WTC11 (cell line): ENCODE measurements at places on chromosomes 1 and 21.

GRCh38 chr1:169019419-169020058 is 87.0 kb upstream of the ATP1B1 start:
- no peak for DNase-seq

DNA sequence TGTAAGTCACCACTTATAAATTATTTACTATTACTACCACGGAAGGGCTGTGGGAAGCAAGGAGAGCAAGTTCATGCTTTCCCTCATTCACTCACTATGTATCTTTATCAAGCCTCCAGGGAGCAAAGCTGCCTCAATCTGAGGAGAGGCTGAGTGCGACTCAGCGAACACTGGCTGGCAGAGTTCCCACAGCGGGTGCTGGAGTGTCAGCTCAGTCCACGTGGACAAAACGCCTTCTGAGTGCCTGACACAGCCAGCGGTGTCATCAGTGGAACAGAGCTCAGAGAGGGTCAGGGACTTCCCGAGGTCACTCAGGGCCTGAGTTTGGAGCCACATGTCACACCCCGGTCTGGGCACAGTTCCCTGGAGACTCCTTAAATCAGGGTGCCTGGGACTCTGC is 16.9 kb downstream of the MATN1 start:
- DNase-seq, result no peak

GRCh38 chr1:11701551-11701961 is 10.0 kb downstream of the DRAXIN start:
- DNase-seq, result no peak

DNA sequence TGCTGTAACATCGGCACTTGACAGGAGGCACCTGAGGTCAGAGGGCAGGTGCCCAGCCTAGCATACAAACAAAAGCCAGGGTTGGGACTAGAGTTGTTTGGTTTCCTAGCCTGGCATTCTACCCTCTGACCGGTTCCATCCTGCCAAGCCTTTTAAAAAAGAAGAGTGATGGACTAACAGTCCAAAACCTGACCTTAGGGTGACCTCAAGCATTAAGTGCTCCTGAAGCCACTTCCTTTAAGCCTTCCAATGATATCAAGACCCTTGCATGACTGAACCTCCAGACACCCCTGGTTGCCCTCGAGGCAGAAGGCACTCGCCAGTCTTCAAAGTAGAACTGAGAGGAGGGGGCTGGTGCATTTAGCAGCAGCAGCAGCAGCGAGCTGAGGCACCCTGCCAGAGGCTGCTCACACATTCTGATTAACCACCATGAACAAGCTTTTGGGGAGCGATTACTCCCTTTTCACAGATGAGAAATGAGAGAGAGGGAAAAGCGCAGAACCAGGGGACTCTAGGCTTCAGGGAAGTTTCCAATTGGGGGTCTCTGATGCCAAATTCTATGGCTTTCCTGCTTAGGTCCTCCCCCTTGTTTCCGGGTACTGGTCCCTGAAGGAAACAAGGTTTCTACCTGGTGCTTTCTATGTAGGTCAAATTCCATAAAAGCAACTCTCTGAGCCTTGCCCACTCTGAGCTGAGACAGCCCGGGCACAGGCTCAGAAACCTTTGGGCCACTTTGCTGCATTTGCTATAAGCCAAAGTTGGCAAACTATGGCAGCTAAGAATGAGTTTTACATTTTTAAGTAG is 9.2 kb downstream of the SLC2A1 start:
- no peak for DNase-seq

GRCh38 chr1:90434460-90434859 is 282.6 kb downstream of the BARHL2 start:
- DNase-seq, result peak; percentile 18

- no peak for DNase-seq
These were observed 181.2 kb upstream of the BRINP3 start for GRCh38 chr1:190658907-190659306.

GRCh38 chr1:86782482-86782881 is 78.1 kb downstream of the SH3GLB1 start:
- DNase-seq, result no peak

- no peak for DNase-seq
These were observed 2.9 kb upstream of the EDN2 start for GRCh38 chr1:41487126-41488039.

GRCh38 chr1:156582388-156583017 is 3.0 kb downstream of the TTC24 start:
- DNase-seq, result no peak

DNA sequence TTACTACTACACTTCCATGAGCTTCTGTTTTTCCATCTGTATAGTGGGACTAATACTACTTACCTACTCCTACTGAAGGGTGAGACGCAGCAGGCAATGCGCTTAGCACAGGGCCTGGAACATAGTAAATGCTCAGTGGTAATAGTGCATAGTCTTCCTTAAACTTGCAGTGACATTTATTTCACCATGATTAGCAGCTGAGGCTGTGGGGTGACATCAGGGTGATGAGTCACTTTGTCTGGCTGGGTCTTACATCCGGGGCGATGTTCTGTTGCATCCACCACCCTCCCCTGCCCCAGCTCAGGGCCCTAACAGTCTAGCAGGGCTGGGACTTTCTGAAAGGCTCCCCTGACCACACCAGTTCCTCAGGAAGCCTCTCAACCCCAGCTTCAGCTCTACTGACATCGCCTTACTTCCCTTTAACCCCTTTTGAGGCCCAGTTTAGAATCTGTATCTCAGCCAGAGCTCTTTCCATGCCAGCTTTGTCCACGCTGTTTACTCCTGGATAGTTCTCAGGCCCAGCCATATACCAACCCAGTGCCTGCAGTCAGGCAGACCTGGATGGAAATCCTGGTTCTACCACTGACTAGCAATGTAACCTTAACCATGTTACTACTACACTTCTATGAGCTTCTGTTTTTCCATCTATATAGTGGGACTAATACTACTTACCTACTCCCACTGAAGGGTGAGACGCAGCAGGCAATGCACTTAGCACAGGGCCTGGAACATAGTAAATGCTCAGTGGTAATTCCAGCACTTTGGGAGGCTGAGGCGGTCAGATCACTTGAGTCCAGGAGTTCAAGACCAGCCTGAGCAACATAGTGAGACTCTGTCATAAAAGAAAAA is 66.3 kb downstream of the CD58 start:
- DNase-seq, result no peak

GRCh38 chr1:183970516-183971300 is 66.8 kb downstream of the COLGALT2 start:
- DNase-seq, result no peak

DNA sequence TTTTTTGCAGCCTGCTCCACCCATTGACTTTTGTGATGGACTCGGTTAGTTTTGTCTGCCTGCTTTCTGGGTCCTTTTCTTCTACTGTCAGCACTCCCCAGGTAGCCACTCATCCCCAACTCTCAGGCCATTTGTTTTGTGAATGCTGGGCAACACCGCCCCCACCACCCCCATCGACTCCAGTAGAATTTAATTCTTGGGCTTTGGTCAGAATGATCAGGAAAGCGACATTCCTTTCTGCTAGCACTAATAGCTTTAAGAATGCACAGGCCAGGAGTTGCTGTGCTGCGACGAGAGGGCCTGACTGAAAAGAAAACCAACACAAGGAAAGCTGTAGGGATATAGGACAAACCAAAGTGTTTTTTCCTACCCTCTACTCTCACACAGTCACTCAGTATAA is 144.4 kb downstream of the CDC7 start:
- DNase-seq, result peak; percentile 30
